ENCODE measurements at places on chromosomes 5 and 9.

- DNase-seq: no peak
These were observed 46.3 kb downstream of the FSTL4 start for GRCh38 chr5:133565993-133566392.

- DNase-seq: no peak
These were observed 105.8 kb upstream of the PCSK1 start for GRCh38 chr5:96538808-96539250.

GRCh38 chr5:174172152-174172551 is 126.6 kb downstream of the NSG2 start:
- DNase-seq: no peak

GRCh38 chr5:55226934-55227663 is at the start of gene MCIDAS:
MCIDAS (minus strand) TSS chr5:55227315; CDS start chr5:55227138, 177 bp downstream.
- DNase-seq: peak; percentile 80

All from spleen (tissue), 13 donors.